Aorta (tissue), 5 donors: ENCODE measurements at places on chromosomes 12 and 14. TPM values are rescaled to one million over a fixed set of nuclear protein-coding genes. Genes with fewer than 3 reads are reported as not detected.

Gene WNT1
- total RNA-seq, result not detected

Gene RFX4
- total RNA-seq, result not detected

Gene SLC17A8
- total RNA-seq, result not detected

Gene SCN8A
- total RNA-seq, result 0.42 TPM

Gene AMIGO2
- 72.1 TPM for total RNA-seq

Gene TSPAN11
- 14.1 TPM for total RNA-seq

- no peak for DNase-seq
- no peaks in the 10 kb centered on the region for H3K36me3 ChIP-seq
- no peak overlapping the region for H3K4me3 ChIP-seq
- no peak overlapping the region for H3K27ac ChIP-seq
- H3K4me1 ChIP-seq, result no peaks in the 10 kb centered on the region
Observed at GRCh38 chr12:24909667-24910066, 39.2 kb downstream of the BCAT1 start.

DNA sequence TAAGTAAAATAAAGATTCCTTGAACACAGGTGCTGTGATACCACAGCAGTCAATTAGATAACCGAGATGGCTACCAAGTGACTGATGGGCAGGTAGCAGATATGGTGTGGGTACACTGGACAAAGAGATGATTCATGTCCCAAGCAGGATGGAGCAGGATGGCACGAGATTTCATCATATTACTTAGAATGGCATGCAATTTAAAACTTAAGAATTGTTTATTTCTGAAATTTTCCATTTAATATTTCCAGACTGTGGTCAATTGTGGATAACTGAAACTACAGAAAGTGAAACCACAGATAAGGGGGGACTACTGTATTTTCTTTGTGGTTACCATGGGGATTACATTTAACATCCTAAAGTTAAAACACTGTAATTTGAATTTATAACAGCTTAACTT is 7.5 kb upstream of the ZFP36L1 start:
- no peak overlapping the region for H3K27ac ChIP-seq
- no peaks in the 10 kb centered on the region for H3K27me3 ChIP-seq
- H3K4me1 ChIP-seq, result no peaks in the 10 kb centered on the region
- no peak overlapping the region for H3K4me3 ChIP-seq
